ENCODE measurements at places on chromosomes 5 and 9. TPM values are rescaled to one million over a fixed set of nuclear protein-coding genes. Genes with fewer than 3 reads are reported as not detected.

DNA sequence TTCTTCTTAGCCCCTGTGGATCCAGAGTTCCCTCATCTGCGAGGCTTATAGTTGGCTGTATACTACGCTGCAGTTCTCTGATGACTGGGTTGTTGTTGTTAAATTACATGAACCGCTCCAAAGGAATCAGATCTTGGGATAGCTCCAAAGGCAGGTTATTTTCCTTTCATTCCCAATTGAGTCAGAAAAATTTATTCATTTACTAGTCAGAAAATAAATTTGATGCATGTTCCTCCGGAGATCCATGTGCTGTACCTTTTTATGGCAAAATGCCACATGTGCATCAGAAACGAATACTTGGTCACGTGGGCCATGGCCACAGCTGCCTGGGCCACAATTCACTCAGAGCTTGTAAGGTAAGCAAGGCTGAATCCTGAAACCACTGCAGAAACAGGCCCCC, 304.0 kb downstream of the NR2F1-AS1 start:
- DNase-seq = peak; percentile 29

DNA sequence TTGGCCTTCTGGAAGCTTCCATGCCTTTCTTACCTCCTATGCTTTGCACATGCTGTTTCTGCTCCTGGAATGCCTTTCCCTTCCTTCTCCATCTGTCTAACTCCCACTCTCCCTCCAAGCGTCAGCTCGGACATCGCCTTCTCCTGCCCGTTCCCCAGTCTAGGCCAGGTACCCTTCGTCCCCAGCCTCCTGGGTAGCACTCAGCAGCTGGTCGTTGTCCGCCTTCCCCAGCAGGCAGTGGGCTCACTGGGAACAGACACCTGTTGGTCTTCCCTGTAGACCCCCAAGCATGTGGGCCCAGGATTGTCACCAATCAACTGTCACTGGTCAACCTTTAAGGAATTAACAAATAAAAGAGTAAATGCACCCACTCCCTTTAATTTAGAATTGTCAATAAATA, 202.2 kb downstream of the RGS3 start:
- no peak for DNase-seq

GRCh38 chr9:19451240-19452087, 42.7 kb downstream of the ACER2 start:
- no peak for DNase-seq

DNA sequence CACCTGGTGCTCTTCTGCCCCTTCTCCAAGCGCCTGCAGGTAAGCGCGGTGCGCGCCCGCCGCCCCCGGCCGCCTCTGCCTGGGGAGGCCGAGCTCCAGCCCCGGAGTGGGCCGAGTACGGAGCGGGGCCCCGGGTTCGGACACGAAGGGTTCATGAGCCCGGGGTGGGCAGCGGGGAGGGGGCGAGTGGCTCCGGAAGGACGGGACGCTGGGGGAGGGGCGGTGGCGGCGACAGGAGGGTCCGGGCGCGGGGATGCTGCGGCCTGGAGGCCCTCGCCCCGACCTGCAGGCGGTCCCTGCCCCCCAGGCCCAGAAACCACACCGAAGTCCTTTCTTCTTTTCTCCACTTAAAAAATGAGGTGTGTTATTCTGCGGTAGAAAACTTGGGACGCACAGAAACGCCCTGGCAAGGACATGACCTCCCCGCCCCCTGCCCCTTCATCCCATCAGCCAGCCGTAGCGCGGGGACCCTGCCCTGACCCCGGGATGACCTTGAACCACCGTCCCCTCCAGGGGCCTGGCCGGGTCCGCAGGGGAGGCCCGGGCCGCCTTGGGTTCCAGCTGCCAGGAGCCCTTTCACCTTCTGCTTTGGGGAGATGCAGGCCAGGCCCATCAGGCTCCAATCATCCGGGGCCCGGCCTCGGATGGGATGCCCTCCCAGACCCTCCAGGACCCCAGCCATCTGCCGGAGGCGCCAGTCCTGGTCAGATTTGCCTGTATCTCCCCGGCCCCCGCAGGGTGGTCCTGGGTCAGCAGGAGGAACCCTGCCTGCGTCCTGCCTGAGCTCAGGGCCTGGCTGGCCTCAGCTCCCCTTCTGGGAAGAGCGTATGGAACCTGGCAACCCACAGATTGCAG, 545 bp downstream of the DIPK1B start:
- DNase-seq = no peak

GRCh38 chr5:160903076-160903475, 51.1 kb upstream of the ATP10B start:
- DNase-seq = no peak

LRRTM2 gene
- polyA plus RNA-seq = 2.2 TPM

KLF9 gene
- 6.9 TPM for polyA plus RNA-seq

Measured in renal pelvis (tissue), 12 donors.